ENCODE measurements at places on chromosomes 4 and X.

DNA sequence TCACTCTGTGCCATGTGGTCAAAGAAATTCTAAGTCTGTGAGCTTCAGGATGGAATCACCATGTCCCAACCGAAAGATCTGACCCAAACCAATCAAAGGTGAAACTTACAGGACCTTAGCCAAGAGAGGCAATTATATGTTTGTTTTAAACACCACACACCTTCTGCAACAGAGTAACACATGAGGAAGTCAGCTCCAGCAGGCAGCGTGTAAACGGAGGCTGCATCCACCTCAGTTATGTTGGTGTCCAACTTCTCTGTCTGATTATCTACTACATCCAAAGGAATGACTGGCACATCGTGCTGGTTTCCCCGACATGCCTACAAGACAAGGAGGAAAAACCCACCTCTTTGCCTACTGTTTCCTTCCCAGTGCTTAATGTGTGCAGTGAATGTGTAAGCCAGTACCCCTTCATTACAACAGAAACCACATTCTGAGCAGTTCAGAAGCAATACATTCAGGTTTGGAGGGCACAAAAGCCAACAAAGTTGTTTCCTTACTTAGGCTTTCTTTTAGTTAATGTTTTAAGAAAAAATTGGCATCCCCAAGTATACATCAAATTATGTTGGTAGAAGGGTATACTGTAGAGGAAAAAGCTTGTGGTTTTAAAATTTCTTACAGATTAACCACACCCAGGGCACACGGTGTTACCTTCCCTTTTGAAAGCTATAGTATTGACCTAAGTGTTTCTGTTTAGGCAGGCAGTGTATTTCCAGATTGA is 12.4 kb downstream of the CASP6 start:
- DNase-seq, result no peak

GRCh38 chr4:171940656-171941055 is 127.5 kb downstream of the GALNTL6 start:
- DNase-seq, result no peak

DNA sequence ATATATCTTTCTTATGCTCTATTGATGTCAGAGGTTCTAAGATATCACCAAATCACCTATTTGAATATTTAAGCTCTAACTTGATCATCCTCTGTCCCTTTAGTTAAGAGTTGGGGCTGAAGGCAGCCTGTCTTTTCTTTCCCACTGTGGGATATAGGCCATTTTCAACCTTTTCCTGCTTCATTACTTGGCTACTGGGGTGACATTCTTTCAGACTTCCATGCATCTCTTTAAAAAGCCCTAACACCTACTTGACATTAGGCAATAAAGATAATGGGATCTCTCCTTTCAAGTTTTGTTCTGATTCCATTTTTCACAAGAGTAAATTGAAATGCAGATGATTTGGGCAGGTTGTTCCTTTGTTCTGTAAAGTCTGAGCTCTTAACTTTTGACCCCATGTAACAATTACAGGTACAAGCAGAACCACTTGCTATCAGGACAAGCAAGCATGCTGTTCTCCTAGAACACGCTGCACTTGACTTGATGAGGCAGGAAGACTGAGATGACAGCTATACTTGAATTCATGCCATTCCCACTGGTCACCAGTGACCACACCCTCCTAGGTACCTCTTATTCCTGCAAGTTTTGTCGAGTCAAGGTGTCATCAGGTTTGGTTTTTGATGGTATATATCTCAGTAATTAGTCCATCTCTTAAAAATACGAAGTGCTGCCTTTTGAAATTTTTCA is 18.2 kb downstream of the HOPX start:
- DNase-seq, result no peak

DNA sequence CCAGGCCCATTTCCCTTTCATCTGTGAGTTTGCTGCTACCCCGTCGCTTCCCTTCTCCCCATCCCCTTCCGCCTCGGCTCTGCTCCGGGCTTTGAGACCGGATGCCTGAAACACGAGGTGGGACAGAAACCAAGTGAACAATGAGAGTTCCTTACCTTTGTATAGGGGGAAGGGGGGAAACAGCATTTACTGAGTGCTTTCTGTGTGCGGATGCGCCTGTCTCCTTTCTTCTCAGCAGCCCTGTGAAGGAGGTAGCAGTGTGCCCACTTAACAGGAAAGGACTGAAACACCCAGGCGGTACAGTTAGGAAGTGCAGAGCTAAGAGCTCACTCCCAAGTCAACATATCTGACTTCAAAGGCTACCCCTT is 43.2 kb upstream of the TMSB15B start:
- peak; percentile 68 for DNase-seq

DNA sequence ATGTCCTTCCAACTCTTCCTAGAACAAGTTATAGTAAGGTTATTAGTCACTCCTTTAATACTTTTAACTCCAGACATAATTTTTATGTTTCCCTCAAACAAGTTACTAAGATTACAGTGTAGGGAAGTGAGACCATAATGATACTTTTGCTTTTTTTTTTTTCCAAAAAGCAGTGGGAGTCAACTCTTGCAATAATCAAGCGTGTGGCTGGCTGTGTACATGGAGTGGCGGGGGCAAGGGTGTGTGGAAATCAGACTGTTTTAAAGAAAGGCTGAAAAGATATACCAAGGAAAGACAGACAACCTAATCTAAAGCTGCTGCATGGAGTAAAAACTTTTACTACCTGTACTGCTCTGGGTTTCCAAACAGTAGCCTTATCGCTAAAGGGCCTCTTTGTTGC is 4.1 kb downstream of the NOA1 start:
- DNase-seq, result no peak

- DNase-seq, result no peak
Measured at GRCh38 chr4:105343146-105343931, 130.5 kb downstream of the PPA2 start.

DNA sequence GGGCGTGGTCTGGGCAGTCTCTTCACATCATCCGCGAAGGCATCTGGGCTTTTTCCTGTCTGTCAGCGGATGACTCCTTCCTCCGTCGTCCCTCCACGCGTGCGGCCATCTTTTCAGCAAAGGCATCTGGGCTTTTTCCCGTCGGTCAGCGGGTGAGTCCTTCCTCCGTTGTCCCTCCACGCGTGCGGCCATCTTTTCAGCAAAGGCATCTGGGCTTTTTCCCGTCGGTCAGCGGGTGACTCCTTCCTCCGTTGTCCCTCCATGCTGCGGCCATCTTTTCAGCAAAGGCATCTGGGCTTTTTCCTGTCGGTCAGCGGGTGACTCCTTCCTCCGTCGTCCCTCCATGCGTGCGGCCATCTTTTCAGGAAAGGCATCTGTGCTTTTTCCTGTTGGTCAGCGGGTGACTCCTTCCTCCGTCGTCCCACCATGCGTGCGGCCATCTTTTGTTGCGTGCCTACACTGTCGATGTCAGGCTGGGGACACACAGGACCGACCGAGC is 12.3 kb upstream of the TMEM271 start:
- DNase-seq, result no peak

DNA sequence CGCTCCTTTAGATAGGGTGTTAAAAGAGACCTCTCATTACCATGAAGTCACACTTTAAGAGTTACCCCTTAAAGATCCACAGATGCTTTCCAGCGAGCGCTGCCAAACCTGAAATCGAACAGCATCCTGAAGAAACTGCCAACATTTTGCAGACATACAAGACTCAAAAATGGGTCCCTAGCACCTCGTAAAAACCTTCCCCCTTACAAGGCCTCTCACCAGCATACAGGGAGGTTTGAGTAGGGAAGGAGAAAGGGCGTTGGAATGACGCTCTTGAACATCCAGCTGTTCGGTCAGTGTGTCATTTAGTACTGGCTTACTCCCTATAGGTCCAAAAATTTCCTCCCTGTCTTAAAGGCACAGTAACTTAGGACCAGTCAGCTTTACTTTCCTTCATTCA is 45.3 kb upstream of the PGRMC1 start:
- DNase-seq, result no peak

DNA sequence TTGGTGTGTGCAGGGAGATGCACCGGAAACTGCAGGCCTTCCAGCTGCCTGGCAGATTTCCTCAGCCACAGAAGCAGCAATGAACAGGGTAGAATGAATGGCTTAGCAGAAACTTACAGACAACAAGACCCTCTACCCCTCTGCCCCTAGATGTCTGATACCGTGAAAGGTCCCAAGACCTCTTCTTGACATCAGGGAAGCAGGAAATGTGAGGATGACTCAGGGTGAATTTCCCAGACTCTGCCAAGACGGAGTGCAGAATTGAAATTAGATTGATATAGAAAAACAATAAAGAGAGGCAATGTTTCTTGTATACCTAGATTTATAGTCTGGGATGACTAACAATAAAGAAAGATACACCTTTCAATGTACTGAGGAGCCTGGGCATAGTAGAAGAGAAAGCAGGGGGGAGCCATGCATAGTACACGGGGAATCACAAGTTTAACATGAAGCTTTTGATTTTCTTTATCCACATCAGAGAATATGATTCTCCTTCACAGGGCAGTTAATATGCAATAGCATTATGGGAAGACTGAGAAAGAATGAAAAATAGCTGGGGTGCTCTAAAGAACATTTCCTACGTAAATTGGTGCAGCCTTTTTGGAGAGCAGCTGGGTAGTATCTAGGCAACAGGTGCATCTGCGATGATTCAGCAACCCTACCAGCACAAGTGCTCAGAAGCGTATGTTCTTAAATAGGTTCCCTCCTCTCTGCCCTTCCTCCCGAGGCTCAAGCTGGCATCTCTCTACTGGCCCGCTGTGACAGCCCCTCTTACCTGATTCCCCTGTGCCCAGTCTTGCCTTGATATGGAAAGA is 18.3 kb upstream of the CXCR3 start:
- DNase-seq, result no peak

All from NCI-H146 (cell line).